NCI-H526 (cell line): ENCODE measurements at places on chromosomes 5 and 9.

GRCh38 chr5:151491062-151491461 lies 43.7 kb downstream of the SLC36A1 start:
- DNase-seq: no peak

DNA sequence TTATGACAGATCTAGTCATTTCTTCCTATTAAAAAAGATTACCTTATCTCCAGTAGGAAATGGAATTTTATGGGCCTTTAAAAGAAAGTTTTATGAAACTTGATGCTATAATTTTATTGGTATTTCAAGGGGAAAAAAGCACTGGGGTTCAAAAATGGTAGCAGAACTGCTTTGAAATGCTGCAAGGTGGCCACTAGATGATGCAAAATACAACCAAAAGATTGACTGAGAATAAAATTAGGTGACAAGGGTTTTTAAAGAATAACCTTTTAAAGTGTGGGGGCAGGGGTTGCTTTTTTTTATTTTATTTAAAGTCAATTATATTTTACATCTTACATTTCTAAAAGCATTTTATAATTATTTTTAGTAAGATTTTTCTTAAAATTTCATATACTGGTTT lies 61.7 kb downstream of the KLF9 start:
- DNase-seq: no peak

- DNase-seq: peak; percentile 43
Measured at GRCh38 chr5:98905857-98906688, 22.7 kb downstream of the CHD1 start.

DNA sequence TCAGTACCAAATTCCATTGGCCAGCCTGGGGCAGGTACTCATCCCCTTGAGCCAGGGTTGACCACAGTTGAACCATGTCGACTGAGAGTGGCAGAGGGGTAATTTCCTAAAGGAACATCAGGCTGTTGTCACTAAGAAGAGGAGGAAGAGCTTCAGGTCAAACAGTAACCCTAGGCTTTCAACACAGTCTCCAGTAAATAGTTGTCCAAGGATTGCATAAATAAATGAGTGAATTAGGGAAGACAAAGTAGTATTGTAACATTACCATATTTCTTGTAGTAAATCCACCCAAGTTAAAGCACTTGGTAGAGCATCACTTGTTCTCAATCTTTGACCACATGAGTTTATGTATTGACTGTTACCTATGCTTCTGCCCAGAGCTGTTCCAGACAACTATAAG lies 7.4 kb downstream of the PSAT1 start:
- no peak for DNase-seq

DNA sequence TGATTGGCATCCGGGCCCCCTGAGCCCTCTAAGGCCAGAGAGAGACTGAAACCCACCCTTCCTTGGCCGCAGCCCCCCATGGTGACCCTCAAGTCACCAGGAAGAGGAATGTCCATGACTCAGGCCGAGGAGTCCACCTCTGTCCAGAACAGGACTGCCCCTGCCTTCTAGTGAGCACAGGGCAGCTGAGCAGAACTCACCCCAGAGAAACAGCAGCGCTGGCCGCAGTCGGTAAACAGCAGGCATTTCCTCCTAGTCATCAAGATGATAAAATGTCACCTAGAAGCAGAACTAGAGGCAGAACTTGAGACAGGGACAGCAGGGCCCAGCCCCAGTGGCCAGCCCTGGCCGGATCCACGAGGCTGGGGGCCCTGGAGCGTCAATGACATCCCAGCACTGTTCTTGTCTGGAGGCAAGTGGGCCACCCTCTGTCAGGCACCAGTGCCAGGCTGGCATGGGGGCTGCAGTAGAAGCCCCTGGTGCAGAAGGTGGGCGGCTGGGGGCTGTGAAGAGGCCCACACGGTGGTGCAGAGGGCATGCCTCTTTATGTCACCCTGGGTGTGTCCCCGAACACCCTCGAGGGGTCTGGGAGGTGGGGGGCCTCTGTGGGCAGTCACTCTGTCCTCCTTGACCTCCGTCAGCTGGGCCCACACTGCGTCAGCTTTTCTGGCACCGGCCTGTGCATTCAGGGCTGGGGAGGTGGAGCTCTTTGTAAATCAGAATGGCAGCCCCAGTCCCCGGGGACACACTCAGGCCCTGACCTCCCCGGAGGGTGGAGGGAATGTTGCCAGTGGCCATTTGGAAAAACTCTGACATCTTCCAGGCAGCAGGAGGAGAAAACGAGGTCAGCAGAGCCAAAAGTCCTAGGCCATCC lies 83.0 kb downstream of the NTNG2 start:
- no peak for DNase-seq

DNA sequence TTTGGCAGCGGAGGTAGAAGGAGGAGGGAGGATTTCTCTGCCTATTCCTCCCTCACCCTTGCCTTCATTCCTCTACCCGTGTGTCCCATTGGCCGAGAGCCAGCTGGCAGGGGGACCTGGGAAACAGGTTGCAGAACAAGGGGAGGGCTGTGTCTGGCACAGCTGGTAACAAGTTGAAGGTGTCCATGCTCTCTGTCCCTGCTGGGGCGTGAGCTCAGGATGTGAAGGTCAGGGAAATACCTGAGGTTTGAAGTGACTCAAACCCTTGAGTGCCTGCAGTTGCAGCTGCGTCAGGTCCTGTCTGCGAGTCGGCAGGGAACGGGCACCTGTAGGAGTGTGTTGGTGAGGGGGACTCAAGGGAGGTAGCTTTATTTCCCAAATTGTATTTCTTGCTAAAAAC lies 16.2 kb downstream of the MIGA2 start:
- DNase-seq: no peak

GRCh38 chr5:115932991-115933390 lies 29.3 kb upstream of the LVRN start:
- DNase-seq: no peak

DNA sequence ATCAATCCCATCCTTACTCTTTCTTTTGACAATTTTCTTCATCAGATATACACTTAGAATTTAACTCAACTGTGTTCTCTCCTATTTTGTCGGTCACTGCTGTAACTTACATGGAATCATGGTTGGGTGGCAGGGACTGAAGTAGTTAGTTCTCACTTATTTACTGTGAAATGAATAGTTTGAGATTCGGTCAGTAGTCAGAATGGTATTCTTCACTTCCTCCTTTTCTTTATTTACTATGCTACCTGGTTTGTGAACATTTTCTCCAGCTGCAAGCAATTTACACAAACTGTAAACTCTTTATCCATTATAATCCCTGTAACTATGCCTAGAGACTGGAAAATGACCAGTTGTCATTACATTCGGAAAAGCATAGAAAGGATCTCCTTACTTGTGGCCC lies 41.5 kb upstream of the GDNF start:
- no peak for DNase-seq

- no peak for DNase-seq
Measured at GRCh38 chr9:34089311-34089710, 37.2 kb downstream of the DCAF12 start.

GRCh38 chr5:126998201-126998631 lies 32.1 kb downstream of the MARCHF3 start:
- DNase-seq: no peak

DNA sequence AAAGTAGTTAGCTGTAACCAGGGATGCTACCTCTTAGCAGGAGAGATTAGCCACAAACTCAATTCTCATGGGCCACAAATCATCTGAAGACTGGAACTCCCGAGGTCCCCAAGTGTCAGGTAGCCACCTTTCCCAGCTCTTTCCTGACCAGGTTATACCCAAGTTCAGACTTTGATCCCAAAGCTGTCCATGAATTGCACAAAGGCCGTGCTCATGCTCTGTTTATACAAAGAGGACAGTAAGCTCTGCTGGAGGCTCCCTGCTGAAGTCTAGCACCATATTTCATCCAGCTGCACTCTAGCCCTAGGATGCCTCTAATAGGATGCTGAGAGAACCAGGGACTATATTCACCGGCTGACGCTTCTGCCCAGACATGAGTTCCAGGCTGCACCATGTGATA lies 271.0 kb upstream of the ADAMTSL1 start:
- no peak for DNase-seq

- no peak for DNase-seq
Measured at GRCh38 chr9:14219850-14220249, 94.1 kb downstream of the NFIB start.

DNA sequence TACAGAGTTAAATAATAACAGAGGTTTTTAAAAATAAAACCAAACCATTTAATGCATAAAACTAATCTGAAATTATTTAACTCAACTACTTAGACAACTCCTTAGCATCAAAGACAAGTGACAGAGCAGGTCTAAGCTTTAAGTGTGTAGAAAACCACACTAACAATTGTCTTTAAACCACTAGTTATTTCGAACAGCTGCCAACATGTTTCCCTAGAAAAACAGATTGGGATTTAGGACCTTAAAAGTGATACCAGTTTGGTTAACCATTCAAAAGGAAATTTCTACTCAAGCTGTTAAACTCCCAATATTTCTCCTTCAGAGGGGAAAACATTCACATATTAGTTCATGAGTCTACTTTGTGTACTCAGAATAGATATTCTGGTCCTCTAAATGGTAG lies 208.7 kb downstream of the BNC2 start:
- no peak for DNase-seq

DNA sequence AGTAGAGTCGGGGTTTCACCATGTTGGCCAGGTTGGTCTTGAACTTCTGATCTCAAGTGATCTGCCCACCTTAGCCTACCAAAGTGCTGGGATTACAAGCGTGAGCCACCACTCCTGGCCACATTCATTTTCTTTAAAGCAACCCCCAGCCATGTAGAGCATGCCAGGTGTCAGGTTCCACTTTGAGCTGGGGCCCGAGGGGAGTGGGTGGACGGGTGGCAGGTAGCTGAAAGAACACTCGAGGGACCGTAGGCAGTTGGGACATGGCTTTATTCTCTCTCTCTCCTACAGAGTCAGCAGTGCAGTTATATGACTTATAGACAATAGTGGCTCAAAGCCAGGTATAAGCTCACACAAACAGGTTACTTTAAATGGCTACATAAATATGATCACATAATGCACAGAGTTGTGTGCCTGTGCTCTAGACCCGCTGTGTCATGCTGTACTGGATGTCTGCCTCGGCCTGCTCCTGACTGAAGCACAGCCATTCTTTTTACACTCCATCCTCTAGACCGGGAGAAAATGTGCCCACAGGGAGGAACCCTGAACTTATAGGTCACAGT lies 60.5 kb upstream of the FAM120A start:
- no peak for DNase-seq

- DNase-seq: no peak
Measured at GRCh38 chr9:5509573-5509972, 758 bp upstream of the PDCD1LG2 start.

DNA sequence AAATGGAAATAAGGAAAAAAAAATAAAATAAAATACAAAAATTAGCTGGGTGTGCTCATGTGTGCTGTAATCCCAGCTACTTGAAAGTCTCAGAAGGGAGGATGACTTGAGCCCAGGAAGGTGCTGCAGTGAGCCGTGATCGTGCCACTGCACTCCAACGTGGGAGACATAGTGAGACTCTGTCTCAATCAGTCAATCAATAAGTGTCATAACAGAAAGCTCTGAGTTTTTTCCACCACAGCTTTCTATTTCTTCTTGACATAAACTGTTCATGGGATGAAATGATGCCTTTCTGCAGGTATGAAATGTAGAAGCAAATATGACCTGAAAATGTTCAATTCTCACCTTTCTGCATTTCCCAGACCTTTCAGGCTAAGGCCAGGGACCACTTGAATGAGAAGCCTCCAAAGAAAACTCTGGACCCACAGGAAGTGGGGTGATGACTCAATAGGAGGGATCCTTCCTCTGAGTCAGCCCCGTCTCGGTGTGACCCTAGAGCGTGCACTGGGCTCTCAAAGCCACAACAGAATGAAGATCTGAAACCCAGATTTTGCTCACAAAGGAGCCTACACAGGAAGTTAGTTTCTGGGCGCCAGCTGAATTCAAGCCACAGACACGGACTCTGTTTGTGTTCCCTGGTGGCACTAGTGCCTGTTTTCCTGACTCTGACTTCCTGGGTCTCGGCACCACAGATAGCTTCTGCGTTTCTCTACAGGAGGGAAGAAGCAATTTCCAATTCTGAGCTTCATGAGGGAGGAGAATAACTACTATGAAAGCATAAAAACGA lies 62.0 kb downstream of the ANKH start:
- DNase-seq: no peak

DNA sequence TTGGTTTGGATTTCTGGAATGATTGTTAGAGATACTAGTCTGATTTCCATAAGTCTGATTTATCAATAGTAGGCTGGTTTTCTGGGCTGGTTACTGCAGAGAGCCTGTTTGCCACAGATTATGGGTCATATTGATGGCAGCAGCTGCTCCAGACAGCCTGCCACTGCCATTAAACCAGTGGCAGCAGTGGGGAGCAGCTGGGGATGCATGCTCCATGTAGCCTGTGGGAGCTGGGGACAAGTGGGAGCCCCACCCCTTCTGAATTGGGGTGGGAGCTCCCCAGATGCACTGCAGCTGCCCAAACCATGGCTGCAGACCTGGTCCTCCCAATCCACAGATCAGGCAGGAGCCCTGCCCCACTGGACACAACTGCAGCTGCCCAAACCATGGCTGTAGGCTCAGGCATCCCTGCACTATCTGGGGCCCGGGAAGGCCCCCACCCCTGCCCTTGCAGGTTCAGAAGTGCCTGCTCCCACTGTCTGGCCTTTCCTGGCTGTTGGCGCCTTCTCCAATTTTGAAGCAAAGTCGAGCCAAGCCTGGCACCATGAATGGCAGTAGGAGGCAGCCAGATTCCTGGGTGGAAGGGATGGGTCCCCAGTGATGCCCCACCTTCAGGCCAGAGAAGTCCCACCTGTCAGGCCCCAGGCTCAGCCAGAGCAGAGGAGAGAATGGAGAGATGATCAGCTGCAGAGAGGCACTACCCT lies 402.9 kb upstream of the TYRP1 start:
- DNase-seq: no peak

- no peak for DNase-seq
Measured at GRCh38 chr5:65061974-65062353, 293.2 kb downstream of the CWC27 start.

DNA sequence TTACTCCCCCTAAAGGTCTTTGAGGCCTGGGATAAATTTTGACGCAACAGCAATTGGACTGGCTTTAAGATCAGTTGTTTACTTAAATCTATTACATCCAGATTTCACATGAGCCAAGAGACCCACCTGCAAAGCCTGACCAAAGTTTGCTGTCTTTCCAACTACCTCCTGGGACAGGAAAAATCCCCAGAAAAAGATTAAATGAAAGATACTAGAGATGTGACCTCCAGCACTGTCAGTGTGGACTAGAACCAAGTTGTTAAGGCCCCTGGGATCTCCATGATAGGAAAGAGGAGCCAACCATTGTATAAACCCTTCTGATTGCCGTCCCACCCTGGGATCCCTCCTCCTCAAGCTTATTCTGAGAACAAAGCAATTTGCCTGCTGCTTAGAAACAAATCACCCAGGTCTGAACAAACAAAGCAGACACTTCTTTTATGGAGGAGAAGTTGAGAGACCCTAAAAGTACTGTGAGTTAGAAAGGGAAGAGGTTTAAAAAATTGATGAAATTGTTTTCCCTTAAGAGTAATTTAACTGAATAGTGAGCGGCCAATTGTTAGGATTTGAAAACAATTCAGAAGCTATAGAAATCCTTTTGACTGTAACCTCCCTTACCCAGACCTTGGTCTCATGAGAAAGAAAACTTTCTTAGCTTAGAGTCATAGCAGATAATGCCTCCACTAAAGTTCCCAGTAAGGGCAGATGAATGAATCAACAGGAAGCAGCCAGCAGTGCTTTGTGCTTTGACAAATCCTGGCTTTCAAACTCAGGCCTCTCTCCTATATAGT lies 255.2 kb downstream of the TMEM167A start:
- DNase-seq: no peak
